Lung (tissue), 17 donors: ENCODE measurements at places on chromosomes 16 and 17. TPM values are rescaled to one million over a fixed set of nuclear protein-coding genes. Genes with fewer than 3 reads are reported as not detected.

DNA sequence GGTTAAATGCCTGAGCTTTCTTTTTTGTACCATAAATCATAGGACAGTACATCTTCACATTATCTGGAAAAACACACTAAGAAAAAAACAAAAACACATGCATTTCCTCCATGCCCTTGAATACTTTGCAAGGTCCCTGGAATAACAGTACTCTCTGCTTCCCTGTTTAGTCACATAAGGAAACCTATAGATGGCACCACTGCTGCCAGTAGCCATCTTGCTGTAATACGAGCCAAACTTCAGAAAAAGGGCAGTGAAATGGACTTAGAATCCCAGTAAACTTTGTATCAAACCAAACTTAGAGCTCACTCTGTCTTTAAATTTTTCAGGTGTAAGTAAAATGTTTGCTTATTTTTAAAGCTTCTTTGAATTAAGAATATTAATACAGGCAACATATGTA is 435.5 kb downstream of the KCNJ2 start:
- DNase-seq, result no peak
- no peak overlapping the region for H3K4me3 ChIP-seq
- H3K27ac ChIP-seq, result no peak overlapping the region
- no peaks in the 10 kb centered on the region for H3K4me1 ChIP-seq
- H3K36me3 ChIP-seq, result no peaks in the 10 kb centered on the region

DNA sequence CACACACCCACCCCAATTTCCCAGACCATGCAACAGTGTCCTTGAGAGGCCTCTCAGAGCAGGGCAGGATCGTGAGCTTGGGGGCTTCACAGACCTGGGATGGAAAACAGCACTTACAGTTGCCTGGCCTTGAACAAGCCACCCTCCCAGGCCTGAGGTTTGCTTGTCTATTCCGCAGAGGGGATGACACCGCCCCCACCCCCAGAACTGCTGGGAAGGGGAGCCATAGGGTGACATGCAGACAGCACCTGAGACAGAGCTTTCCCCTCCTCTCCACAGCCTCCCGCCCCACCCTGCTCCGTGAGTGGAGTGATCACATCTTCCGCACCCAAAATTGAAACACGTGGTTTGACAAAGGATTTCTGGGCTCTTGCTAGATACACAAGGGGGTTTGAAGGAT is 131.5 kb upstream of the TNRC6C start:
- H3K4me1 ChIP-seq, result peaks cover 3% of the 10 kb centered on the region
- H3K4me3 ChIP-seq, result no peak overlapping the region
- DNase-seq, result no peak
- no peaks in the 10 kb centered on the region for H3K36me3 ChIP-seq

DNA sequence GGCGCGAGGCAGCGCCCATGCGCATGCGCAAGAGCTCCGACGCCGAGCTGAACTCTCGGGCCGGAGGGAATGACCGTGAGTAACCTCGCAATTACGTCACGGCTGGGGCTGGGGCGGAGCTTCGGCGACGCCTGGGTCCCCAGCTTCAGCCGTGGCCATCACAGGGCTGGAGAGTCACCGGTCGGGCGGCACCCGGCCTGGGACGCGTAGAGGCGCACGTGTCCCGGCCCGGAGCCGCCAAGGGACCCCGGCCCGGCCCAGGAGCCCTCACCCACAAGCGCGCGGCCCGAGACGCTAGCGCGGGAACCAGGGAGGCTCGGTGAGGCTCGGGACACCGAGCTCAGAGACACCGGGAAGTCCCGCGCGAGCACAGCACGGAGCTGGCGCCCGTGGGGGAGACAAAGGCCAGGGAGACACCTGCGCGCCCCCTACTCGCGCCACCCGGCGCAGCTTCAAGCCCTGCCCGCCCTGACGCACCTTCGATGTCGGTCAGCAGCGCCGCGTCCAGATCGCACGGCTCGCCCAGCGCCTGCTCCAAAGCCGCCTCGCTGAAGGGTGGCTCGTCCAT is 452 bp downstream of the SREBF1 start:
- H3K27ac ChIP-seq, result peak overlapping the region; percentile 100
- H3K4me1 ChIP-seq, result peaks cover 22% of the 10 kb centered on the region
- H3K27me3 ChIP-seq, result no peaks in the 10 kb centered on the region
- peak overlapping the region; percentile 74 for H3K4me3 ChIP-seq
- no peaks in the 10 kb centered on the region for H3K36me3 ChIP-seq

Gene TMC7
- 3.3 TPM for total RNA-seq

DNA sequence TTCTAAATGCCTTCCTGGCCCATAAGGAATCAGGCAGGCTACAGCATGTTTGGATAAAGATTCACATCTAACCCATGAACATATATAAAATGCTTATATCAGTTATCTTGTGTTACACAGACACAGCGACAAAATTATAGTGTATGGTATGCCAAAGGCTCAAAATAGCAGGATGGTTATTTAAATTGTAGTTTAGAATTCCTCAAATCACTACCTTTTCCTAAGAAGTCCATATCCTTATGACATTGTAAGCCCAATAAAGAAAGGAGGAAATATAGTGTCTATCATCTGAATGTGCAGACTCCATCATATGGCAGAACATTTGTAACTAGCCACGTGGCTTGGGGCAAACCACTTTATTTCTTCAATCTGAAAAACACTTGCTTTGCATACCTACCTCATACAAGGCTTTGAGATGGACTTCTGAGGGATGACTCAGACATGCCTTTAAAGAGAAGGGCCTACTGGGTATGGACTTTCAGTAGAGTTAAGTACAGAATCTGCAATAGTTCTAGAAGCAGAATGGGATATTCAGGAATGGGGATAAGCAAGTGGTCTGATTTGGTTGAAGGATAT is 12.1 kb upstream of the DHX8 start:
- H3K4me3 ChIP-seq, result no peak overlapping the region
- H3K27ac ChIP-seq, result no peak overlapping the region
- H3K4me1 ChIP-seq, result no peaks in the 10 kb centered on the region
- no peak for DNase-seq
- H3K36me3 ChIP-seq, result no peaks in the 10 kb centered on the region

GRCh38 chr17:16040710-16041251 is 41.2 kb downstream of the TTC19 start:
- no peak overlapping the region for H3K4me3 ChIP-seq
- no peaks in the 10 kb centered on the region for H3K27me3 ChIP-seq
- peak; percentile 14 for DNase-seq
- no peaks in the 10 kb centered on the region for H3K4me1 ChIP-seq
- H3K27ac ChIP-seq, result no peak overlapping the region

DNA sequence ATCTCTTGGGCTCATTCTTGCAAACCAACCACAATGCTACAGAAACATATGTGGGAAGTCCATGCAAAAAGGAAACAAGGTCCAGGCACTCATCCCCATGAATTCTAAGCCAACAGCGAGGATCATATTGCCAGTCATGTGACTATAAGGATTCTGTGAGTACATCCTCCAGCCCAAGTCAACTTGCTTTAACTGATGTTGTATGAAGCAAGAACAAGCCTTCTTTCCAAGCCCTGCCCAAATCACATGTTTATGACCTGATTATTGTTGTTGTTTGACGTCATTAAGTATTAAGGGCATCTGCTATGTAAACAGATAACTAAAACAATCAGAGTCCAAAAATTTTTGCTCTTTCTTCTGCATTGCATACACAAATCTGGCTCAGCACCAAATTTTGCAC is 78.2 kb upstream of the MON1B start:
- H3K27ac ChIP-seq, result no peak overlapping the region
- peaks cover 11% of the 10 kb centered on the region for H3K4me1 ChIP-seq
- no peaks in the 10 kb centered on the region for H3K36me3 ChIP-seq
- no peaks in the 10 kb centered on the region for H3K27me3 ChIP-seq
